Immature natural killer cell (primary cell): ENCODE measurements at places on chromosomes 16 and 17.

DNA sequence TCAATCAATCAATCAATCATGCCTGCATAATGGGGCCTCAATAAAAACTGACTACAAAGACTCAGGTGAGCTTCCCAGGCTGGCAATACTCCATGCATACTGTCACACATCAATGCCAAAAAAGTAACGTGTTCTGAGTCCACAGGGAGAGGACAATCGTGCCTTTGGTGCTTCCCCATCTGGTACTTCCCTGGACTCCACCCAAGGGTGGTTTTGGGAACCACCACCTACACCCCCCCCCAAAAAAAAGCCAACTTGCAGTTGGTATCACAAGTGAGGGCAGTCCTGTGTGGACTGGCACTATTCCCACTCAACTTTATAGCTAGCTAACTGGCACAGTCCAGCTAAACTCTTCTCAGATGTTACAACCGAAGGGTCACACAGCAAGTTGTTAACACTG, 3.1 kb downstream of the ZDHHC7 start:
- no peak for DNase-seq

GRCh38 chr16:6247775-6248174, 1084.9 kb upstream of the RBFOX1 start:
- no peak for DNase-seq

- peak; percentile 34 for DNase-seq
Observed at GRCh38 chr16:46853713-46854443, 22.9 kb upstream of the C16orf87 start.

DNA sequence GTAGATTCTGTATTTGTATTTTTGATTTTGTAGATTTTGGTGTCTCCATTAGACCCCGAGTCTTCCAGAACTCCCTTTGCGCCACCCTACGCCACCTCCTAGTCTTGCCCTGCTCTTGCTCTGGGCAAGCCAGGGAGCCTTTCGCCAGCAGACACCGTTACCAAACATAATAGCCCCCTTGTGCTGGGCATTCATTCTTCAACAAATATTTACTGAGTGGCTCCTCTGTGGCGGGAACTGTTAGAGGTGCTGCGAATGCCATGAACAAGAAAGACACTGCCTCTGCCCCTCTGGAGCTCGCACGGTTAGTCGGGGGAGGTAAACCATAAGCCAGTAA, 841 bp upstream of the GPT2 start:
- no peak for DNase-seq

DNA sequence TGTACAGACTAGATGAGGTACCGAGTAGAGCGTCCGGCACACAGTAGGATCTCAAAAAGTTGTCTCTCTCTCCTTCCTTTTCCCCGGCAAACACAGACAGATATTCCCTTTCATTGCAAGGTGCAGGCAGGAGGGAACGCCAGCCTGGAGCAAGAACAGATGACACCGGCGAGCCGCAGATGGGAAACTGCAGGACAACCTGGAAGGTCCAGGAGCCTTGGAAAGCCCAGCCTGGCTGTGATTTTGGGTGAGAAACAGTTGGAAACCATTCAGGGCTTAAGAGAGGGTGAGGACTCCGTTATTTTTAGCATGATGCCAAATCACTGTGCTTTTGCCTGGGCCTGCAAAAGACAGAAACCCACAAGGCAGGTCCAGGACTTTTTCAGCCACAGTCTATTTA, 7.3 kb downstream of the CDH11 start:
- DNase-seq = no peak
